Inflammatory macrophage treated with lipopolysaccharide for 4 hours (primary cell): ENCODE measurements at places on chromosomes 6 and 20.

GRCh38 chr20:24979036-24979960 lies 13.3 kb downstream of the APMAP start:
- DNase-seq = no peak

- DNase-seq = no peak
Observed at GRCh38 chr20:20864351-20865096, 152.1 kb upstream of the RALGAPA2 start.

GRCh38 chr6:38153076-38153797 lies 333.7 kb downstream of the ZFAND3 start:
- DNase-seq = peak; percentile 6

- no peak for DNase-seq
Observed at GRCh38 chr6:82711105-82711827, 347.6 kb downstream of the TPBG start.

DNA sequence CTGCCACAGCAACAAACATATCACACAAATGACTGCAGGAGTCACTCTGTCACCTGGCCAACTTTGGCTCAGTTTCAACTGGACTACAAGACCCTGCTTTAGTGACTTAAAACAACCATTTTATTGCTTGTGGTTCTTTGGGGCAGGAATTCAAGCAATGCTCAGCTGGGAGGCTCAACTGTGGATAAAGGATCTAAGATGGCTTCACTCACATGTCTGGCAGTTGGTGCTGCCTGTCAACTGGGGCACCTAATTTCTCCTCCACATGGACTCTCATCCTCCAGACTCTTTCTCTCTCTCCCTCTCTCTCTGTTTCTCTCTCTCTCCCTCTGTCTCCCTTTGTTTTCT lies 2.8 kb upstream of the EPB41L2 start:
- no peak for DNase-seq

- DNase-seq = no peak
Observed at GRCh38 chr6:100658486-100658885, 193.8 kb upstream of the SIM1 start.

- DNase-seq = no peak
Observed at GRCh38 chr6:111683157-111683556, 77.5 kb upstream of the TRAF3IP2 start.

DNA sequence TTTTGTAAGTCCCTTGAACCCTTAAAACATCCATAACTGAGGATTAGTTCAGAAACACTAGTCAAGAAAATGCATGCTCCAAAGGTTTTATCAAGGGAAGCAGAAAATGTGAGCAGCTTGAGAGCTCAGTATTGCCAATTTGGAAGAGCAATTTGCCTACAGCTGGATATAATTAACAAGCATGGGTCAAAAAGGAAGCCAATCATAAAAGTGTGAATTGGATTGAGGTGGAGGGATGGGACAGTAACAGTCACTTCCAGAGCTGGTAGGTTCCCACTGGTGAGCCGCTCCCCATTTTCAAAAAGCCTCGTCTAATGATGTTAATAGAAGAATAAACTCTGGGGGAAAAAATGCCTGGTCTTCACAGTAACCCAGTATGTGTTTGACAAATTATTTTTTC lies 5.0 kb upstream of the PTPRK start:
- no peak for DNase-seq

- DNase-seq = peak; percentile 62
Observed at GRCh38 chr20:856361-856775, 22.9 kb downstream of the FAM110A start.

GRCh38 chr20:57940868-57941522 lies 231.2 kb upstream of the PMEPA1 start:
- no peak for DNase-seq

GRCh38 chr20:51382111-51382985 lies 160.2 kb downstream of the NFATC2 start:
- DNase-seq = no peak

GRCh38 chr20:2840967-2841531 lies 504 bp downstream of the VPS16 start:
- peak; percentile 55 for DNase-seq

GRCh38 chr6:148464319-148465010 lies 121.8 kb downstream of the SASH1 start:
- peak; percentile 59 for DNase-seq

- peak; percentile 66 for DNase-seq
Observed at GRCh38 chr6:53199156-53199555, 50.5 kb upstream of the GCM1 start.

- no peak for DNase-seq
Observed at GRCh38 chr6:90198758-90199425, 97.8 kb downstream of the BACH2 start.

DNA sequence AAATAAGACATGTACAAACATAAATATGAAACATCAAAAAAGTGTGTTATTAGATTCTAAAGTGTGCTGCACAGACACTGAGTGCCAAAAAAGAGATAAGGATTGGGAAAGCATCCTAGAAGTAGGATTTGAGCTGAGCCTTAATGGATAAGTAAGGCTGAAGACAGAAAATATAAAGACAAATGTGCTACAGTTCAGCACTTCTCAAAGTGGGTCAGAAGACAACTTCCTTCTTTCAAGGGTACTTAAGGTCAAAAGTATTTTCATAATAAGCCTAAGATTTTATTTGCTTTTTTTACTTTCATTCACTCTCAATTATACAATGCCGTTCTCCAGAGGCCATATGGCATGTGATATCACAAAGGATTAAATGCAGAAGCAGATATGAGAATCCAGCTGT lies 16.8 kb downstream of the USP45 start:
- DNase-seq = no peak

GRCh38 chr6:157300436-157300835 lies 22.9 kb downstream of the TMEM242 start:
- no peak for DNase-seq

GRCh38 chr6:112040956-112041355 lies 12.9 kb upstream of the CCN6 start:
- DNase-seq = peak; percentile 47

GRCh38 chr6:83463886-83464285 lies 33.0 kb upstream of the ME1 start:
- peak; percentile 92 for DNase-seq

DNA sequence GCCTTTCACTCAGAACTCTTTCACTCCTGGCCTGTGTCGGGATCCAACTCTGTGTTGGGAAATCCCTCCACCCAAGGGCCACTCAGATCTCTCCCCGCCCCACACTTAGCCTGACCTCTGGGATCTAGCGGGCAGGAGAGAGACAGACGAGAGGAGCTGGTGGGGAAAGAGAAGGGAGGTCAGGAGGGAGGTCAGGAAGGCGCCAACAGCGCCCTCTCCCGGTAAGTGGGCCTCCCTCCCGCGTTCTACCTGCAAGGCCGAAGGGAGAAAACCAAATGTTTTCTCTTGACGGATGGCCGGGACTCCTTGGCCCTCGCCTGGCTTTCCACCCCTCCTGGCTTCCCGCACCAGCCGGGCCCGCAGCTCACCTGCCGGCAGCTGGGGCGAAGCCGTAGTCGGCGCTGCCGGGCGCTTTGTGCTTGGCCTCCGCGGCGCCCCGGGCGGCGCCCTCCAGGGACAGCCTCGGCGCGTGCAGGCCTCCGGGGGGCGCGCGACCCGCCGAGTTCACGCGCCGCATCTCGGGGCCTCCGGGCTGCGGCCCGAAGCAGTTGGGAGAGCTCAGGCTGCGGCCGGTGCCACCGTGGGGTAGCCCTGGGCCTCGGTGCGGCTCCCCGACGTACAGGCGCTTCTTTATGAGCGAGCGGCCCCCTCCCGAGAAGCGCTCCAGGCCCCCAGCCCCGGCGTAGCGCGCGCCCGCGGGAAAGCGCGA lies 38.2 kb downstream of the C6orf132 start:
- DNase-seq = peak; percentile 64

- no peak for DNase-seq
Observed at GRCh38 chr6:161151660-161152526, 122.0 kb downstream of the AGPAT4 start.

- no peak for DNase-seq
Observed at GRCh38 chr6:130611366-130611765, 215.8 kb upstream of the SMLR1 start.

- DNase-seq = no peak
Observed at GRCh38 chr6:7314414-7314813, 1.4 kb upstream of the SSR1 start.

DNA sequence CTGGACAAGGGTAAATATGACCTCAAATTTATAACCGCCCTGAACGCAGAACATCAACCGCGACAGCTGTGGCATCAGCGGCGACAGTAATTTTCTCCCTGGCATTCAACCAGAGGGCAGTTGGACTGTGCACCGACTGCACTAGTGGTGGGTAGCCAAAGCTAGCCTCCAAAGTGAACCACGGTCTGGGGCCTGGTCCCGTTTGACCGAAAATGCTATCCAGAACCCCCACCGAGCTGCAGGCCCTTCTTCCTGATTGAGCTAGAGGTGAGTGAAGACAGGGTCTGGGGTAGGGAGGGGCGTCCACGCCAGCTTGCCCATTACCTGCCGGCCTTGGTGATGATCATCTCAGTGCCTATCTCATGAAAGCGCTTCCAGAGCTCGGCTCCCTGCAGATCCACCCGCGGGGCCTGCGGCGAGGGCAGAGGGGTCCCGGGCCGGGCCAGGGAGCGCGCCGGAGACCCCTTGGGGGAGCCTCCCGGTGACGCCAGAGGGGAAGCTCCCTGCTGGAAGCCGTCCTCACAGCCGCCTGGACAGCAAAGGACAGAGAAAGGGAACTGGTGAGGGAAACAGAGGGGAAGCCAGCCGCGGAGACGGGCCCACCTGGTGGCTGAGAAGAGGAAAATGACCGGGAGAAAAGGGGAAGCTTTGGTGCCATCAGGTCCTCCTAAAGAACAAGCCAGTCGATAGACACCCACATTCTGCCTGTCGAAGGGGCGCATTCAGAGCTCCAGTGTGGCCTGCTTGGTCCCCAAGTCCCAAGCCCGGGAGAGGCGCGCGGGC lies 2.0 kb downstream of the TBX18 start:
- DNase-seq = no peak

DNA sequence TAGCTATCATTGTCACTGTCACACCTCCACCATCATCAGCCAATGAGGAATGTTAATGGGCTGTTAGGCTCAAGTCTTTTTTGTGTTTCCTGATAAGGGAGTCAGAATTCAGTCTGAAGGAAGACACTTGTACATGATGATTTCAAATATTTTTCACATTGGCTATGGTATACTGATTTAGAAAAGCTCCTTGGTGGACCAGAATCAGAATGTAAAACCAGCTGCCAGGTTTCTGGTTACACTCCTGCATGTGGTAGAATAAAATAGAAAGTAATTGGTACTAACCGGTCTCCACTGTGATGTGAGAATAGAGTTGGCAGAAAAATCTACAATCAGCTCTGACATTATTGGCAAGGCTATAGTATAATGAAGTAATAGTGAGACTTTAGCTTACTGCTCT lies 10.7 kb downstream of the COL9A1 start:
- no peak for DNase-seq

- DNase-seq = no peak
Observed at GRCh38 chr6:53269827-53270226, 78.9 kb downstream of the ELOVL5 start.

DNA sequence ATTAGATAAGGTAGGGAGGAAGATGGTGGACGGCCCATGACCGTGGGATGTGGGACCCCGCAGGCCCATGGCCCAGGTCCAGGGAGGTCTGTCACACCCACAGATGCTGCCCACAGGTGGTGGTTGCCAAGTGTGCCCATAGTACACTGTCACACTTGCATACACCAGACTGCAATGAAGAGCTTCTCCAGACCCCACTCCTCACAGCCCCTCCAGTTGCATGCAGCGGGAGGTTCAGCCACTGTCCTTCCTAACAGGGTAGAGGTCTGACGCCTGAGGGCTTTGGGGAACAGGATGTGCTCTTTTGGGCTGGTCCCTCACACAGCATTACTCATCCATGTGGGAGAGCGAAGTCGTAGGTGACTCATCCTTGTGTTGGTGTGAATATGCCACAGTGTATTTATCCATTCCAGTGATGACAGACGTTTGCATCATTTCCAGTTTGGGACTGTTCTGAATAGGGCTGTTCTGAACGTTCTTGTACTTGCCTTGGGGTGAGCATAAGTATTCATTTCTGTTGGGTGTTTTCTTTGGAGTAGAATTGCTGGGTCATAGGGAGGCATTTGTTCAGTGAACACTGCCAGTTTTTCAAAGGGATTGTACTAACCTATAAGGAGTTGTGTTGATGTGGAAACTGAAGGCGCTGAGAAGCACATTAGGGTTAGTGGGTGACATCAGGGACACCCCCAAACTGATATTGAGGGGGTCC lies 10.1 kb upstream of the PYGB start:
- DNase-seq = peak; percentile 98

DNA sequence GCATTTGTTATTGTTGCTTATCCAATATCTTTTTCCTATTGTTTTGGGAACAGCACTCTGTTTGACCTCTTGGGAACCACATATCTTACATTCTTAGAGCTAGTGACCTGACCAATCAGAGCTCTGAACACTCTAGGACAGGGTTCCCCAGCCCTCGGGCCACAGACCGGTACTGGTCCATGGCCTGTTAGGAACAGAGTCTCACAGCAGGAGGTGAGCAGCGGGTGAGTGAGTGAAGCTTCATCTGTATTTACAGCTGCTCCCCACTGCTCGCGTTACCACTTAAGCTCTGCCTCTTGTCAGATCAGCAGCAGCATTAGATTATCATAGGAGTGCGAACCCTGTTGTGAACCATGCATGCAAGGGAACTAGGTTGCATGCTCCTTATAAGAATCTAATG lies 226.0 kb upstream of the TSHZ2 start:
- DNase-seq = no peak

DNA sequence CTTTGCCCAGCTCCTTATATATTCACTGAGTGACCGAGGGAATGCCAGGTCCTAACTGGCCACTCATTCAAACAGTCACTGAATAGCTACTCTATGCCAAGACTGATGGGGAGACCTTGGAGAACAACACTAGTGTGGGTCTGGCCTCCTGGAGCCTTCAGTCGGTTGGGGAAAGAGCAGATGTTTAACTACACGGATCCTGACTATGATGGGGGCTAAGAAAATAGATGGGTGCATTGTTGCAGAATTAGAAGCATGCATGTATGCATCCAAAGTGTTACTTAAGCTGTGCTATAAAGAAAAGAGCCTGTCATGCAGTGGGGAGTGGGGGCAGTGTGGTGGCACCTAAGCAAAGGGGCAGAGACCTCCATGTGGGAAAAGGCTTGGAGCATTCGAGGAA lies 6.5 kb downstream of the FKBP1A start:
- DNase-seq = no peak

DNA sequence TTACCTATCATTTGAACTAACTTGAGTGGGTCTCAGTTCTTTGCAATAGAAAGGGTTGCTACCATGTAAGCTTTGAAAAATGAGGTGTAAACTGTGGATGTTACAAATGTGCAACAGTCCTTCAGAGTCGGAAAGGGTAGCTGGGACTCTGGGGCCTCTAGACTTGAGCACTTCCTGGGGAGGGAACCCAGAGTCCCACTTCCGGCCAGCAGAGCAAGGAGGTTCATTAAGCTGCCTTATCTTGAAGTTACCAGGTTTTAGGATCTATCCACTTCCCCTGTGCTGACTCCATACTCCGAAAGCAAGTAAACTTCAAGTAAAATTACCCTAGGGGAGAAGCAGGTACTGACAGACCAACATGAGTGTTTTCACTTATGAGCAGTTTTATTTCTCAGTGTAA lies 9.4 kb downstream of the TRIM10 start:
- no peak for DNase-seq

DNA sequence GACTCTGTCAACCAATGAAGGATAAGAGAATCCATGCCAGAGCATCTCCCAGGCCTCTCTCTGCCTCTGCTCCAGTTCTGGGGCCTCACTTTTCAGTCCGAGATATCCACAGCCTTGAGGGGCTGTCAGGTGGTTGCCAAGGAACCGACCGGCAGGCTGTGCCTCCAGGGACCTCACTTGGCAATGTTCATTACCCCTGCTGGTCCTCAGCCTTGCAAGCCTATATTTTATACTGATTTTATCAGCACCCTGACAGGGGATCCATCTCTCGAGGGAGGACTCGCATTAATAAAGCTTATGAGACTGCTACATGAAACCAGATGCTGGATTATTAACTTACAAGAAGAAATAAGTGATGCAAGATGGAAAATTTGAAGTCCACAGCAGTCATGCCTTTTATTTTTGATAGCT lies 39.9 kb downstream of the TMC2 start:
- DNase-seq = no peak
